Cerebellum (tissue), 4 donors: ENCODE measurements at places on chromosomes 3 and 15. TPM values are rescaled to one million over a fixed set of nuclear protein-coding genes. Genes with fewer than 3 reads are reported as not detected.

DNA sequence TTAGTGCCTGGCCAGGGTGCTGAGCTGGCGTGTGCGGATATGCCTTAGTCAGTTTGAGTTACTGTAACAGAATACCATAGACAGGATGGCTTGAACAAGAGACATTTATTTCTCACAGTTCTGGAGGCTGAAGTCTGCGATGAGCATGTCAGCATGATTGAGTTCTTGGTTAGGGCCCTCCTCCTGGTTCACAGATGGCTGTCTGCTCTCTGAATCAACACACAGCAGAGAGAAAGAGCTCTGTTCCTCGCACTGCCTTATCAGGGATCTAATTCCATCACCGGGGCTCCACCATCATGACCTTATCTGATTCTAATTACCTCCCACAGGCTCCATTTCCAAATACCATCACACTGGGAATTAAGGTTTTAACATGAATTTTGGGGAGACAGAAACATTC, 386.6 kb upstream of the DPH6 start:
- no peak for DNase-seq

- no peak for DNase-seq
Measured at GRCh38 chr3:33030802-33031201, 66.1 kb downstream of the GLB1 start.

GRCh38 chr15:49693498-49693897, 72.7 kb downstream of the DTWD1 start:
- no peak for DNase-seq

- DNase-seq: no peak
Measured at GRCh38 chr3:172698631-172699030, 12.2 kb downstream of the NCEH1 start.

GRCh38 chr3:45607790-45608189, 13.2 kb downstream of the LIMD1 start:
- DNase-seq: no peak

Gene ONECUT1
- 1.5 TPM for total RNA-seq
